ENCODE measurements at places on chromosomes 12 and 14.

DNA sequence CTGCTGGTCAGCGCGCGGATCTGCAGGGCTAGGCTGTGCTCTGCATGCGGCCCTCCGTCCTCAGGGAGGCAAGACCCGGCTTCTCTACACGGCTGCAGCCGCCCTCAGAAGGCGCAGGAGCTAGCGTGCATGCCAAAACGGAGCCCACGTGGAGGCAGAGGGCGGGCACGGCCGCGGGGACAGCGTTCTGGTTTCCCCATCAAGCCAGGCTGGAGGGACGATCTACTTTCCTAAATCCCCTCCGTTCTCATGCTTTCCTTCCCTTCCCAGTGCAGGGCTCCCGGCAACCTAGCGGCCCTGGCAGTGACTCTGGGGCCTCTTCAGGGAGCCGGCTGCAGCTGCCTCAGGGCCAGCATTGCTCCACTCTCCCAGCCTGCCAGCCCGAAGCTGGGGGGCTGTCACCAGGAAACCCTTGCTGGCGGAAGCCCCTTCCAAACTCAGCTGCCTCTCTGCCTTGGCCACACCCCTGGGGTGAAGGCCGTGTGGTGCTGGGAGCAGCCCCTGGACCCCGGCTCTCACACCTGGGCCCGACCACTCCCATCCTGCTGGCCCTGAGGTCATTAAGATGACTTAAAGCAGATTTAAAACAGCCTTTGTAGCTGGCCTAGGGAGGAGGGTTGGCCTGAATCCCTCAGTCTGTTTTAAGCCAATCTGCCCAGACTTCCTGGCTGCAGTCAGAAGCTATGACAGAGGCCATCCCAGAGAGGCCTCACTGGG is 9.2 kb upstream of the GOLGA3 start:
- DNase-seq: no peak

DNA sequence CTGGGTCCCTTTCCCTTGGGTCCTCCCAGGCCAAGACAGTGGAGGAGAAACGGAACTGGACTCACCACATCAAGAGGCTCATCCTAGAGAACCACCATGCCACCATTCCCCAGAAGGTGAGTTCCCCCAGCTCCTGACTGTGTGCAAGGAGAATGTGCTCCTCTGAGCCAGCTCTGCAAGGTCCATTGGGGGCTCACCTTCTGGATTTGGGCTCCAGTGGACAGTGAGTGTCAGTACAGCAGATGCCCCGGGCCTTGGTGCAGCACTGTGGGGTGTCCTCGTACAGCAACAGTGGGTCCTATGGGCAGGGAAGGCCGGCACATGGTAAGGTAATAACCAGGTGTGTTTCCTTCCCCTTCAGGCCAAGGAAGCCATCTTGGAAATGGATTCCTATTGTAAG is 27.8 kb downstream of the PLEKHG3 start:
- DNase-seq: no peak

DNA sequence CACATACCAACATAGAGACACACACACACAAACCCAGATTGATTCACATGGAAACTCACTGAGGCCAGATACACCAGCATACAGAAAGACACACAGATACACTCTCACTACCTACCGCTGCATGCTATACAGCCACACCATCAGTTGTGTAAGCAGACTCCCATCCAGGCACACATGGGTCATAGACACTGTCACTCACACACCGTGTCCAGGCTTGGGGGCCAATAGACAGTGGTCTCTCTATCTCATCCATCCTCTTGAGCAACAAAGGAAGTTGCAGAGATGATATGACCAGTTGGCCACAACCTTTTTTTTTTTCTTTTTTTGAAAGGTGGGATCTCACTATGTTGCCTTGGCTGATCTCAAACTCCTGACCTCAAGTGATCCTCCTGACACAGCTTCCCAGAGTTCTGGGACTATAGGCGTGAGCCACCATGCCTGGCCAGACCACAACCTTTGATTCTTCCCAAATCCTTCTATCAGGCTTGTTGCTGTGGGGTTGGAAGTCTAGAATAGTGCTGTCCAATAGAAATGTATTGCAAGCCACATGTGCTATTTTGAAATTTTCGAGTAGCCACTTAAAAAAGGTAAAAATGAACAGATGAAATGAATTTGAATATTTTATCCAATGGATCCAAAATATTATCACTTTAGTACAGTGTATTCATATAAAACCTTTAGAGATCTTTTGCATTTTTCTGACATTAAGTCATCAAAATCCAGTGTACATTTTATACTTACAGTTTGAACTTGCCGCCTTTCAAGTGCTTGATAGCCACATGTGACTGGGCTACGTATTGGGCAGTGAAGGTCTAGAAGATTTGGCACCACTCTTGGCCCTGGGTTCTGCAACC is 7.4 kb downstream of the LRP1-AS start:
- no peak for DNase-seq

- DNase-seq: no peak
Measured at GRCh38 chr14:69997849-69998248, 118.6 kb downstream of the SMOC1 start.

DNA sequence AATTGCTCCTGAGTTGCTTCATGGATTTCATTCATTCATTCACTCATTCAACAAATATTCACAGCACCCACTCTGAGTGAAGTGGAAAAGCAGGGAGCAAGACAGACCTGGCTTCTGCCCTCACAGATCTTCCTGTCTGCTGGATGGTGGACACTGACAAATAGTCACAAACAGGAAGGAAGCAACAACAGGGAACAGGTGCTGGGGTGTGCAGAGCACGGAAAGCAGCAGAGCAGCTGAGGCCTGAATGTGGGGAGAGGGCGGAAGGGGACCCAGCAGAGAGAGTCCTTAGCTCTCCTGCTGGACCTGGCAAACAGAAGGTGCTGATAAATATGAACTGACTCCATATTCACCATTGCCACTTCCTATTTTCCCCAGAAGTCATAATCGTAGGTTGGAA is 54.4 kb downstream of the SETD3 start:
- no peak for DNase-seq

DNA sequence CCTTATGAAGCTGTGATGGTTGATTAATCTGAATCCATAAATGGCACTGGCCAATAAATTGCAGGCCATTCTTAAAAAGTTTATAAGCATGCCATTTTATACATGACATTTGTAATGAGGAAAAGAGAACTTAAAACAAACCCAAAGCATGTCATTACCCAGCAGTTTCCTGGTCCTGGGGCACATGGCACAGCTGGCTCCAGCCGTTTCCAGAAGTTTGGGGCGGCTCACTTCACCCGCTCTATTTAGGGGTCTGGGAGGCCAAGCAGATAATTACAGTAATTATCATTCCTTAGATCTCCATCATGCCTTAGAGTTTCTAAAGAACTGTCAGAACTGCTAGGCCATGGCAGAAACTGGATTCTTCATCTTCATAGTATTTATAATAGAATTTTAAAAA is 6.4 kb downstream of the ADGRD1 start:
- DNase-seq: no peak

DNA sequence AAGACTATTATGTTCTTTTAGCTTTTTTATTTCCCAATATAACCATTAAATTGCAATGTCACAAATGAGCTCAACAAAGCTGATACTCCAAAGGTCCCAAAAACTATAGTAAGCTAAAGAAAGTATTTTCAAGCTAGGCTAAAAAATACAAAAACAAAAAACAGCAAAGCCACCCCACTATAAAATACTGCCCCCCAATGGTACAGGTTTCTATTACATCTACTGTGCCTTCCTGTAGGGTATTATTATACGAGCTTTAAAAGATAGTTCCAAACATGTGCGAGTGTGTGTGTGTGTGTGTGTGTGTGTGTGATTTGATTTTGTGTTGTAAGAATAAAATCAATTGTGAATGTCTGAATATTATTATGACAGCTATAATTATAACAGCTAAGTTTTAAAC is 1.1 kb downstream of the IFNG start:
- DNase-seq: no peak

GRCh38 chr12:48936379-48936979 is 11.2 kb upstream of the FKBP11 start:
- peak; percentile 3 for DNase-seq

- DNase-seq: no peak
Measured at GRCh38 chr14:56073799-56074198, 44.4 kb upstream of the PELI2 start.

DNA sequence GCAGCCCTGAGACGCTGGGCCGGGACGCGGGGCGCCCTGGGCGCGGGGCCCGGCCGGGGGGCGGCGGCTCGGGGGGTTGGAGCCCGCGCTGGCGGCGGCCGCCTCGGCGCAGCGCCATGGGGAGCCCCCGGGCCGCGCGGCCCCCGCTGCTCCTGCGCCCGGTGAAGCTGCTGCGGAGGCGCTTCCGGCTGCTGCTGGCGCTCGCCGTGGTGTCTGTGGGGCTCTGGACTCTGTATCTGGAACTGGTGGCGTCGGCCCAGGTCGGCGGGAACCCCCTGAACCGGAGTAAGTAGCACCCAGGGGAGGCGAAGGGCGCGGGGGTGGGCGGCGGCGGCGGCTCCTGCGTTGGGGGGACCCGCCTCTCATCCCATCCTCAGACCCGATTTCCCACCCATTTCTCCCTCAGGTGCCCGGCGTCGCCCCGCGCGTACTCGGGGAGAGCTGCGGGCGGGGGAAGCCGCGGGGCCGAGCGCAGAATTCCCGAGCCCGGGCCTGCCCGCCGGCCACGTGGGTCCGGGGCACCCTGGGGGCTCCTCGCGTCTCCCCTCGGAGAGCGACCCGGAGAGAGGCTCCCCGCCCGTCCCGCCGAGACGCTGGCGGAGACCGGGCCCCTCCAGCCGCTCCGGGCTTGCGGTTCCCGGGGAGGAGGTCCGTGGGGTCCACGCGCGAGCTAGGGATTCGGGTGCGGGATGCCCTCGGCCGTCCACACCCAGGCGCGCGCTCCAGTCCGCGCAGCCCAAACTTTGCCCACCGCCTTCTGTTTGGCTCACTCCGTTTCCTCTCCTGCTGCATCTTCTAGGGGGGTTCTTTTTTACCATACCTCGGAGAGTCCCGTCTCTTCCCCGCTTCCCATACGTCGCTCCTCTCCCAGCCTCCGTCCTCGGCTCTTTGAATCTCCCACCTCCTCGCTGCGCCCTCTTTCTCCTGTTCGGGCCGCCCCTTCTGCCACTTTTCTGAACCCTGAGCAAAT is 807 bp downstream of the B4GALNT3 start:
- DNase-seq: no peak

GRCh38 chr14:86672080-86672479 is 1142.1 kb downstream of the FLRT2 start:
- DNase-seq: no peak

GRCh38 chr12:101919447-101919846 is 42.1 kb downstream of the DRAM1 start:
- DNase-seq: no peak

DNA sequence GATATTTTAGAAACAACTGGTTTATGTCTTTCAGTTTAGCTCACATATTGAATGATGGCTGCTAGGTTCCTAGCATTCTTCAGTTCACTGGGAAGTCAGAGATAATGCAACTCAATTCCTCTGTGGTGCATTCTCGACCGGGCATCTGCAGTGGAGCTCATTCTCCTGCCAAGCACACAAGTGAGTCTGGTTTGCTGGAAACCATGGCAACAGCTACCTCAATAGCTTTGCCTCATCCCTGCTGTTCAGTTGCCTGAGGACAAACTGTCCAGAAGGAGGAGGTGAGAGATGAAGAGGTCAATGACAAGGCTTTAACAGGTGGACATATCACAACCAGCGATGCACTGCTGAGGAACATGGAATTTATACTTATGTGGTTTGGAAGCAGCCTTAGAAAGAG is 816.9 kb downstream of the AACS start:
- no peak for DNase-seq

- no peak for DNase-seq
Measured at GRCh38 chr14:56294128-56294527, 175.9 kb downstream of the PELI2 start.

DNA sequence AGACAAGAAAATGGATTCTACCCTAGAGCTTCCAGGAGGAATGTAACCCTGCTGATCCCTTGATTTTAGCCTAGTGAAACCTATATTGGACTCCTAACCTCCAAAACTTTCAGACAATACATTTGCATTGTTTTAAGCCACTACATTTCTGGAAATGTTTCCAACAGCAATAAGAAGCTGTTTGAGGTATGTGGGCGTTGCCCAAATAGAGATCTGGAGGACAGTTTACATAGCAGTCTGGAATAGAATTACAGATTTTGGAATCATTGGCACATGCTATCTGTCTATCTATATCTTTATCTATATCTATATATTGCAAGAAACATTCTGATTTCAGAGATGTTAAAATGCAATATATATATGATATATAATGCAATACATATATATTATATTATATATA is 42.4 kb upstream of the EGLN3 start:
- DNase-seq: no peak

- no peak for DNase-seq
Measured at GRCh38 chr14:50366589-50366988, 30.1 kb downstream of the CDKL1 start.

- DNase-seq: no peak
Measured at GRCh38 chr12:65430571-65431306, 152.3 kb downstream of the MSRB3 start.

All from DMS79 (cell line).